Eye (tissue), 1 donor: ENCODE measurements at places on chromosomes 6 and 20.

- DNase-seq: no peak
Measured at GRCh38 chr6:90078513-90079289, 184.4 kb downstream of the GJA10 start.

DNA sequence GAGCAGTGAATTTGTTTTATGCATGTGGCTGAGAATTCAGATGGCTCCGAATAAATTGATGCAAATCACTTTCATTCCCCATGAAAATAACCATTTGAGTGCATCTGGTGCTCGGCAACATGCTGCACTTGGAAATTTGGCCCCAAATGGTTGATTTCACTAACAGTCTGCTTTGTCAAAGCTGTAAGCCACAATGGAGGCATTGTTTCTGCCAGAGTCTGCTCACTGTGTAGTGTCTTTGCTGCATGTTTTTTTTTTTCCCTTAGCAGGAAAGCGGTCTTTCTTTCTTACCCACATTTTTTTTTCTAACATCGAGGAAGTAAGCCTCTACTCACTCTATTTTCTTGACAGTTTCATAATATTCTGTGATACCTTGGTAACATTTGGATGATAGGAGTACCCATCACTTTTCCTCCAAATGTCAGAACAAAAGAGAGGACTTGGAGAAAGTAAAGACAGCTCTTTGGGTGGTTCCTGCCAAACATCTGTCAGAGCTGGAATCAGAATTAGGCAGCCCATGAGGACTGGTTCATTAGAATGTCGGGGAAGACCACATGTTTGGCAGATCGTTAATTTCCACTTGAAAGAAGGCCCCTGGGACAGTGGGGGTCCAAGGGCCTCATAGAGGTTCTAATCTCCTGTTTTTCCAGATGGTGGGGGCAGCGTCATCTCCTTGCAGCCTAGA is 149.5 kb downstream of the DOK5 start:
- peak; percentile 87 for DNase-seq

- DNase-seq: peak; percentile 72
Measured at GRCh38 chr20:19996917-19997316, 20.2 kb upstream of the NAA20 start.

DNA sequence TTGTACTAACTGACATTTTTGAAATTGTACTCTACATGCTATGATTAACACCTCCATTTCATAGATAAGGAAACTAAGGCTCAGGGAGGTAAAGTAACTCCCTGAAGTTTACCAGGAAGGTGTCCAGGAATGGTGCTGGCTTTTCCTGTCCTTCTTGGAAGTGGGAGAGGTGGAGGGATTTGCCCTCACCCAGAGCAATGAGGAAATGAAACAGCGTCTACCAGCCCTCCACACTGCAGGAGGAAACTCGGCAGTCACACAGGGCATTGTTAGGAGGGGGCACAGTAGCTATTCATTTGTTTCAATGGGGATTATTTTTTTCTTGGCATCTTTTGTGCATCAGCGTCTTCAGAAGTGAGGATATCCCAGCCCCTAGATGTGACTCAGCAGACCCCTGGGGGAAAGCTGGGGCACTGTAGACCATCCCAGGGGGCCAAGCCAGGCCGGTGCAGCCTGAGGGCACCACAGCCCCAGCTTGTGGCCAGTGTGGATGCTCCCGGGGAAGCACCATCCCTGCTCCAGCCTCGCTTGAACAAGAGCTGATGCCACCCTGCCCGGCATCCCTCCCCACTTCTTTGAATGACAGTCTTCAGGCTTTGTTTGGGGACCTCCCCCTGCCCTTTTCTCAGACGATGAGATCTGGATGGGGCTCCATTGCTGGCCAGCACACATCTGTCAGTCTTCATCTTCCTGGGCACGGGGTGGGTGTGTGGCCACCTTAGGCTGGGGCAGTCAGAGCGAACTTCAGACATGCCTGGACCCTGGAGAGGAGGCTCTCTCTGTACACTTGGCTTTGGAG is 224.4 kb upstream of the PMEPA1 start:
- no peak for DNase-seq

DNA sequence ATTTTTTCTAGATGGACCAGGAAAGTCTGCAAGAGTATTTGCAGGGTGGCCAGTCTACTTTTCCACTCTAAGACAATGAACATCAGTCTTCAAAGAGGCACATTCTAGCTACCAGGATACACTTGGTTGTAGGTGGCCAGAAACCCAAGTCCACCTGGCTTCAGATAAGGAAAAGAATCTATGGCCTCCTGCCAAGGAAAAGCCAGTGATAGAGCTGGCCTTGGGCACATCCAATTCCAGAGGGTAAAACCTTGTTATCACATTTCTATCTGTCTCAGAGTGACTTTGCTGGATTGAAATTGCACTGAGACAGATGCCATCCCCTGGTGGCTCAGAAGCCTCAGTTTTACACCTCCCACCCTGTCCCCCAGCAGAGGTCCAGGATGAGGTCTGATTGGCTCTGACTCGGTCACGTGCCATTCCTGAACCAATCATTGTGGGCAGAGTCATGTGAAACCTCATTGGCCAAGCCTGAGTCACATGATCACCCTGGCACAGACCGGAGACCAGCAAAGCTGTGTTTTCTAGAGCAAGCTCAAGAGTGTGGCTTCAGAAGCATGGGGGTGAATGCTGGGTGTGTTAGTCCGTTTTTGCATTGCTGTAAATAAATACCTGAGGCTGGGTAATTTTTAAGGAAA is 497.4 kb upstream of the SULF2 start:
- no peak for DNase-seq

DNA sequence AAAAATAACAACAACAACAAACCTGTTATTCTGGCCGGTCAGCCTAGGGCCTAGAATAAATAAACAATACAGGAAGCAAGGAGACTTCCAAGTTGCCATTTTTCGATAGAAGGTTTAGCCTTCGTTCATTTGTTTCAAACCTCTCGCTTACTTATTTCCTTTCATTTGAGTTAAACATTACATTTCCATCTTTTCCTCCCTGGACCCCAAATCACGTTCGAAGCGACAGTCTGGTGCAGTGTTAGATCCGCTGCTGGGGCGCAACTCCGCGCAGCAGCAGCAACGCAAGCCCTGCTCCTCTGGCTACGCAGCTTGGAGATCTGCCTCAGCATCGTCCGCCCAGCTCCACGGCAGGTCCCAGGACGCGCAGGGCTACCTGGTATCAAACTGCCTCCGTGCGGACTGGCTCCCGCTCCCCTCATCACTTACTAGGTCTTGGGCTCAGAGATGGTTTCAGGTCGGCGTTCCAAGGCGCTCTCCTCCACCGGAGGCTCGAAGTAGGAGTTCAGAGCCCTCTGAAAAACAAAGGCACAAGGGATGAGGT is 530 bp downstream of the TDP2 start:
- no peak for DNase-seq

GRCh38 chr6:133227344-133227743 is 13.8 kb upstream of the EYA4 start:
- no peak for DNase-seq

GRCh38 chr6:35681298-35681697 is 7.4 kb downstream of the FKBP5 start:
- no peak for DNase-seq

- no peak for DNase-seq
Measured at GRCh38 chr6:169132352-169132940, 121.2 kb downstream of the THBS2 start.

- no peak for DNase-seq
Measured at GRCh38 chr6:75267461-75267860, 17.1 kb downstream of the TMEM30A start.

- no peak for DNase-seq
Measured at GRCh38 chr6:71367756-71368155, 79.1 kb downstream of the OGFRL1 start.

- no peak for DNase-seq
Measured at GRCh38 chr20:19823971-19824370, 65.9 kb downstream of the RIN2 start.

- peak; percentile 55 for DNase-seq
Measured at GRCh38 chr6:33848484-33848883, 44.7 kb upstream of the MLN start.

- no peak for DNase-seq
Measured at GRCh38 chr20:52372169-52372568, 180.6 kb upstream of the ZFP64 start.

DNA sequence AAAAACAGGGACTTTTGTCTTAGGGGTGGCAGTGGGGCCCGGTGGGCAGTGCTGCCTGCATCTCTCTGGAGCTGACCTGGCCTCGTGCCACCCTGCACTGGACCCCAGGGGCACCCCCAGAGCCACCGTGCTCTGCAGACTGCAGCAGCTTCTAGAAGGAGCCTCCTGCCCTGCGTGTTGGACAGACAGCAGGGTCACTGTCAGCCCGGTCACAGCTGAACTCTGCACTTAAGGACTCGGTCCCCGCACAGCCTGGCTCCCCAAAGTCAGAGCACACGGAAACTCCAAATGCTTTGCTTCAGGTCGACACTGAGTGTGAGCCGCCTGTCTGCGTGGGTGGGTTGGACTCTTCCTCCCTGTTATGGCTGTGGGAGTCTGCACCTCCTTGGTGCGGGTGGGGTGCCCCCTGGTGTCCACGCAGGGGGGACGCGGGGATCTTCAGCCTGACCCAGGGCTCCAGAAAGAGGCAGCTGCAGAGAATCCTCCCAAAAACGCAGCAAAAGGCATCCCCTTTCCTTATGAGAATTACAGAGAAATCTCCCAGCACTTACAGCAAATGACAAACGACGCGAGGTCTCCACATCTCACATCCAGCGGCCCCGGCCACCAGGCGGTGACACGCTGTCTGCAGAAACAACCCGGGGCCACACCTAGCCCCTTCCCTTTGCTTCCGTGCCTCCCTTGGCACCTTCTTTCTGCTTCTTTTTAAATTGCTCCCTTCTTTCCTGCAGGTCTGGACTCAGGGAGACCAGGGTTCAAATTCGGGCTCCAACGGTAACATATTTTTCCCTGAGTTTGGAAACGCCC is 36.3 kb upstream of the DACT2 start:
- DNase-seq: peak; percentile 80

- DNase-seq: no peak
Measured at GRCh38 chr20:62171245-62171644, 11.6 kb upstream of the MTG2 start.

DNA sequence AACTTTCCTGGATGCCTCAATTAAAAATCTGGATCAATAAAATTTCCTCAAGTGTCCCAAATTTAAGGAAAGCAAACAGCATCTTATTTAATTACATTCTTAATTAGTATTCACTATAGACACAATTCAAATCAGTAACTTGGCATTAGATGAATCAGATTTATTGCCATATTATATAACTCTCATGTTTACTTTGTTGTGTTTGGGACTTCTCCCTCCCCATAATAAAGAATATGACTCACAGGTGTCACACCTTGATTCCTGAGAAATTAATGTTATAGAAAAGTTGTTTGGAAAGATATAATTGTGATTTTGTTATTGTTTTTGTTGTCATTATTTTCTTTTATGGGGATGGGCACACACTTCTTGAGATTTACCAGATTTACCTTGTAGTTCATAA is 18.4 kb downstream of the EYA4 start:
- no peak for DNase-seq

GRCh38 chr6:109308018-109308492 is 74.2 kb downstream of the CD164 start:
- DNase-seq: no peak

- no peak for DNase-seq
Measured at GRCh38 chr6:37971266-37971665, 151.7 kb downstream of the ZFAND3 start.

DNA sequence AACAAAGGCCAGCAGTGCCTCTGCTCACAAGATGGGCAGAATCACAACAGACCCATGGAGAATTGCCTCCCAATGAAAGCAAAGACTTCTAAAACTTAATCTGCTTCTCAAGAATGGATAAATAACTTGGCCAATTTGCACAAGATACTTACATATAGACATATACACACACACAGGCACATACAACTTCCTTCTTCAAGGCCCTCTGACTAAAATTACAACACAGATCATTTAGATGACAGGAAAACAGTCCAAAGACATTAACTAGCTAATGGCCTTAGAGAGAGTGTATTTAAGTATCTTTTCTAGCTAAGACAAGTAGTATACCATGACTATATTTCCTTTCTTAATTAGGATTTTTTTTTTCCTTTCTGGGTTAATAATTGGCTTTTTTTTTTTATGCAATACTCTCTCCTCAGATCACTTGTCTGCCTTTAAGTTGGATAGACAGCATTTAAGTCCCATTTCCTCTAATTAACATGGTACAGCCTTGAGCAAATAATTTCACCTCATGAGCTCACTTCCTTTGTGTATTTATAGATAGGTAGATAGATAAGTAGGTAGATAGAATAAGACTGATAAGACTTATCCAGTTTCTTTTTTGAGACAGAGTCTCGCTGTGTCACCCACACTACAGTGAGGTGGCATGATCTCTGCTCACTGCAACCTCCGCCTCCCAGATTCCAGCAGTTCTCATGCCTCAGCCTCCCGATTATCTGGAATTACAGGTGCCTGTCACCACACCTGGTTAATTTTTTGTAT is 70.0 kb downstream of the NRSN1 start:
- no peak for DNase-seq

DNA sequence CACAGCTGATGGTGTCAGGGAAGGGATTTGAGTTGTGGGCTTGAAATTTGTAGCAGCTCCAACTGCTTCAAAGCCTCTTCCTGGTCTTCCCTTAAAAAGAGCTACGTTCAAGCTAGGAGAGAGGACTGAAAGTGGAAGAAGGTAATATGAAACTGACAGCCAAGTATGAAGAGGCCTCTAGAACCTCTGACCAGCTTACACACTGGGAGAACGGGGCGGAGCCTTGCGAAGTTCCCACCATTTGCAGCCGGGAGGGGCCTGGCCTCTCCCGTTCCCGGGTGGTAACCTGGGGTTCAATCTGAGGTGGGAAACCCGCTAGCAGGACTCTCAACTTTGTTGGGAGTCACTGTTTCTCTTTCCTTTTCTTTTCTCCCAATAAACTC is 97.8 kb upstream of the PDE10A start:
- DNase-seq: no peak

DNA sequence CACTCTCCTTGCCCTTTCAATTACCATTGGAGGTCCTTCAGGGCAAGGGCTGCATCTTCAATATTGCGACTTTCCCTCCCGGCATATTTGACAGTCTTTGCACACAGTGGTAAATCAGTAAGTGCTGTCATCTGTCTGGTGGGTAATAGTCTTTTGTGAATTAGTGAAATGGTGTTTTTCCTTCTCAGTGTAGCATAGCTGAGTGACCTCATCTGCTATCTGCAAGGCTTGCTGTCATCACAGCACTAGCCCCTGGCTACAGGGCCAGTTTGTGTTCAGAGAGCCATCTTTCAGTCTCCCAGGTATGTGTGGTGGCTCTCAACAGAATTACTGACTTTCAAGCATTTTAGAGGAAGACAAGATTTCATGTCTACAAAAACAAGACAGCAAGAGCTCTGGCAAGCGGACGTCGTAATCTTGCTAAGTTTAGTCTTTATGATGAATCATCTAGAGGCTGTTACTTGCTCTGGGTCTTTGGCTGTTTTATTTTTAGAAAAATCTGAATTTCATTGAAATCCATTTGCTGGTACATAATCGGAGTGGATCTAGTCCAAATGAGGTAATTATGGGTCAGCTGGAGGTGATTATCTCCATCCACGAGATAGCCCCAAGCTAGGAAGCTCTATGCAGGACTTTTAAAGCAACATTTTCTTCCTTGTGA is 528.9 kb downstream of the EPM2A start:
- DNase-seq: peak; percentile 22

- peak; percentile 26 for DNase-seq
Measured at GRCh38 chr6:17454316-17455005, 61.1 kb downstream of the CAP2 start.

- no peak for DNase-seq
Measured at GRCh38 chr20:19816386-19816785, 58.3 kb downstream of the RIN2 start.

- no peak for DNase-seq
Measured at GRCh38 chr6:165605901-165606739, 56.9 kb downstream of the PDE10A start.

- no peak for DNase-seq
Measured at GRCh38 chr6:3364391-3364790, 92.5 kb downstream of the SLC22A23 start.
